ENCODE measurements at places on chromosomes 11 and 22.

DNA sequence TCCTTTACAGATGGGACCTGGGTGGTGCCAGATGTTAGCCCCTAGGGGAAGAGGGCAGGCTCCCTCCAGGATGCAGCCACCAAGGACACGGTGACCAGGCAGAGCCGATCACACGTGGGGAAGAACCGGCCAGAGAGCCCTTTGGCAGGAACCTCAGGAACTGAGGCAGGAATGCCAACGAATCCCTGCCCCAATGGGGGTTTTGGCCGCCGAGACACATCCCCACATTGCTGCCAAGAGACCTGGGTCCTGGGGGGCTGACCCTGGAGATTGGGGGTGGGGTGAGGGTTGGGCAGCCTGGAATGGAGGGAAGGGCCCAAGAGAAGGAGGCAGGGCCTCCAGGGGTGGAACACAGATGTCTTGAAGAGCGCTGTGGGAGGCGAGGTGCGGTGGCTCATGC, 28.7 kb upstream of the LMO1 start:
- no peak for DNase-seq

DNA sequence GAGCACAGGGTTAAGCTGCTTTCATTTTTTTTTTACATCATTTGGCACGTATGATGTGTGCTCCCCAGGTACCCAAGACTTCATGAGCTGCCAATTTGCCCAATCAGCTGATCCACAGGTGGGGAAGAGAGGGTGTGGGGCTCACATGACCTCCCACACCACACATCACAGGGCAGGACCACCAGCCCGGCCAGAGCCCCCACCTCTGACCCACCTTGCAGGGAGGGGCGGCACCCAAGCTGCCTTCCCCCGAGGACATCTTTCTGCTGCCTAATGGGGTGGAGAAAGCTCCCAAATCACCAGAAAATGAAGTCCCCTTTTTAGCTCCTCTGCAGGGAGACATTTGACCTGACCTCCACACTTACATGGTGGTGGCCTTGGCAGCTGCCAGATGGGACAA, 119.8 kb downstream of the MPPED1 start:
- DNase-seq: no peak

DNA sequence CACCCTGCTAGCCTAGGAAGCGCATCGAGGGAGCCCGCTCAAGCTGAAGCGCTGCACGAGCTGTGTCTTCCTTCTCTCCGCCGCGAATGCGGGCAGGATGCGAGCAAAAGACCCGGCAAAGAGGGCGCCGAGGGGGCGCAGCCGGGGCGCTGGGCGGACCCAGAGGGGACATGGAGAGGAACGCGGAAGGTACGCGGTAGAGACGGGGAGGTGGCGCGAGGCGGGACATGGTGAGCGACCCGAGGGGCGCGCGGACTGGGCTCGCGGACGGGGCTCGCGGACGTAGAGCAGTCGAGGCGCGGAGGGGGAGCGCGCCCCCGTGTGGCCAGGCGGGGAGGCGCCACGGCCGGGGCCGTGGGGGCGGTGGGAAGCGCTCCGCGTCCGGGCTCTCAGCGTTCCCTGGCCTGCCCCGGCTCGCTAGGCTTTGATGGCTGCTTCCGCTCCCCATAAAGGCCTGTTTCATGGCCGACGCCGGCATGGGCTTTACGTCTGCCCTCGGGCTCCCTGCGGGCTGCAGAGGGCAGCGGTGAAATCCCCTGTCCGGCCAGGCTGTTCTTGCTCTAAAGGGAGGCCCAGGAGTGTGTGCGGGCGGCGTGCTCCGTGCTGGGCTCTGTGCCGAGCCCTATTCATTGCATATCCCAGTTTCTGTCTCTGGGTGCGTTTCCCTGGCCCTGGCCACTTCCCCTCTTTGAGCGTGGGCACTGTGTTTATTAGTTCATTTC, 31.2 kb upstream of the TRIM29 start:
- DNase-seq: peak; percentile 82

GRCh38 chr11:88447281-88447680, 109.7 kb upstream of the CTSC start:
- DNase-seq: no peak

DNA sequence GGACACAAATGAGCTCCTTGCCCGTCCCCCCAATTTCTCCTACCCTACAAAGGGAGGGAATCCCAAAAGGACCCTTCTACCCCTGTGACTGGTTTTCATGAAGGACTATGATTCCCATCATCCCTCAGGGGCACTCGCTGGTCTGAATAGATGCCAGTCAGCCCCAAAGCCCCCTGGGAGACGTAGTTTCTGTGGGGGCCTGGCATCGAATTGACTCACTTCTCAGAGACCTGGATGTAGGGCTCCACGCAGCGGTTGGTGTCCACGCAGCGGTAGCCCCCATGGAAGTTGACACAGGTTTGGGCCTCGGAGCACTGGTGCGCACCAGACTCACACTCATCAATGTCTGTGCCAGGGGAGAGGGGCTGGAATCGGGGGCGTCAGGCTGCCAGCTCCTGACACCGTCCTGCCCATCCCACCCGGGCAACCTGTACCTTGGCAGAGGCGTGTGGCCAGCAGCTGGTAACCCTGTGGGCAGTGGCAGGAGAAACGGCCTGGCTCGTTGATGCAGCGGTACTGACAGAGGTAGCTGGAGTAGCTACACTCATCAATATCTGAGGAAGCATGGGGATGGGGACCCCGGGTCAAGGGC, 4.4 kb downstream of the EFEMP2 start:
- no peak for DNase-seq

- no peak for DNase-seq
Observed at GRCh38 chr11:33774736-33775466, 581 bp upstream of the FBXO3 start.

DNA sequence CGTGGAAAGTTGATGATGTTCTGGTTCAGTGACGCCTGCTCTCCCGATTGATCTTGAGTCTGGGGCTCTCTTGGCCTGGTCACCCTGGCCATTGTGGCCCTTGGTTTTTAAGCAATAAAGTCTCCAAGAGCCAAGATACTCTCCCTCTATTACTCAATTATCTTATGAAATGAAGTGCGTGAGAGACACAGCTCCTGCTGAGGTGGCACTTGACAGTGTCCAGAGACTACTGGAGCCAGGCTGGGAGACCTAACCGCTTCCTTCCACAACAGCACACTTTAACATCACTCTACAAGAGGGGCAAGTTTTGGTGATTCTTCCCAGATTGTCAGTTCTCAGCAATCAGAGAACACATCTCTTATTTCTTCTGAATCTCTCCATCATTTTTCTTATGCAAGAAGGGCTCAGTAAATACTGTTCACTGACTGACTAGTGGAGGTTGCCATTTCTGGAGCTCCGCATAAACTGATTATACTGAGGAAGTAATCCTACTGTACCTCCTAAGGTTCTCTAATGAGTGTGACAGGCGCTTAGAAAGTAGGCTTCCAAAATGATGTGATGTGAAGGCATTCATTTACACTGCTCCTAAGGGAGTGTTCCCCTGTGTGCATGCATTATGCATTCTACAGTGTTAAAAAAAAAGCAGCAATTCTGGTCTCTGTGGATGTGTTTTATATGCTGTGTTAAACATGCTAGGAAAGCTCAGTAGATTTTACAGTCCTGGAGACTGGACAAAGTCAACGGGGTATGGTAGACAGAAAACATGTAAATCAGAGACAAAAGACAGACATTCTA, 968.0 kb downstream of the OPCML start:
- DNase-seq: no peak

DNA sequence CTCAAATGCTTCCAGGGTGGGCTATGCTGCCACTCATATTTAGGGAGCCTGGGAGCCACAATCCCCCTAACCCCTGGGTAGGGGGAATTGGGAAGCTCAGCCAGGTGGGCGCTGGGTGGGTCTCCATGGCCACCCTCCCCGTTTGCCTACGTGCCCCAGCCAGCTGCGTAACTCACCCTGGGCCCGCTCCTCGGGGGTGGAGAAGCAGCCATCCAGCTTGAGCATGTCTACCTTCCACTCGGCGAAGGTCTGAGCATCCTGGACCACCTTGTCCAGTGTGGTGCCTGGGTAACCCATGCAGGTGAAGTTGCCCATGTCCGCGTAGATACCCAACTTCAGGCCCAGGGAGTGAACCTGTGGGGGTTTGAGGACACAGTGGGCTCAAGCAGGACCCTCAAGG, 3.7 kb downstream of the NAGA start:
- DNase-seq: no peak

DNA sequence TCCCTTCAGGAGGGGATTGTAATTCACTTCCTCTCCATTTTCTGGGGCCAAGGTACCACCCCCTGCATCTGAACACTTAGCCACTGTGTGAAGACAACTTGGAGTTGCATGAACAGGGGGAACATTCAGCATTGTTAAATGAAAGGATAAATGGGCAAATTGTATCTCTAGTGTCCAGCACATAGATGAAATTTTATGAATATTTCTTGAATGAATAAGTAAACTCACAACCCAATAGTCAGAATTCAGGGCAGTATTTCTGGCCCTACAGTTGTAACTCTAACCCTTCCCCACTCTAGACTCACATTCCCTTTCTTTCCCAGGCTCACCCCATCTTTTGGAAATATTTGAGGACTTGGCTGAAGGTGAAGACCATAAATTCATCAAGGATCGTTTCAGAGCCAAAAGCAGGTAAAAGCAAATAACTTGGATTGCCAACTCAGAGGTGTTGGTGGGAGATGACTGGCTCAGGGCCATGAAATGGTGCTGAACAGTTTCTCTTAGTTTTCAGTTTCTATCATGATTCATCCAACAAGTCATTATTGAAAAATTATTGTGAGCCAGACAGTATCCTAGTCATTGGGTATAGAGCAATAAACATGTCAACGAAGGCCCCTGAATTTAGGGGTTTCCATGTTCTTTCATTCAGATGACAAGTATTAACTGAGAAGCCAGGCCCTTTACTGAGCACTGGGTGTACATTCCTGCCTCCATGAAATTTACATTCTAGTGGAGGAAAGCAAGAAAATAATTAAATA, 33.3 kb upstream of the ZC3H12C start:
- no peak for DNase-seq

DNA sequence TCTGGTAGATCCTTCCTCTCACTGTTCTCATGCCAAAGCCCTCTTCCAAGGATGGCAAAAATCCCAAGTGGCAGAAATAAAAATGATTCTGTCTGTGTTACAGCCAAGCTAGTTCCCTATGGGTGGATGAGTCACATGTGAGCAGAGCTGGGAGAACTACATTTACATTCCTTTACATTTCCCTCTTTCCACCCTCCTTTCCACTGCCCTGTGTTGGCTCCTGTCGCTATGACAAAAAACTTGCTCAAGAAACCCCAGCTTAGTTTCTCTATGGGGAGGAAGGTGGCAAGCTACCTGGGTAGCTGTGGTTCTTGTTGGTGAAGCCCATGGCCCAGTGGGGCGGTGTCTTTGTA, 10.2 kb upstream of the DDB2 start:
- no peak for DNase-seq

- DNase-seq: no peak
Observed at GRCh38 chr11:75760710-75761493, 7.7 kb upstream of the DGAT2 start.

DNA sequence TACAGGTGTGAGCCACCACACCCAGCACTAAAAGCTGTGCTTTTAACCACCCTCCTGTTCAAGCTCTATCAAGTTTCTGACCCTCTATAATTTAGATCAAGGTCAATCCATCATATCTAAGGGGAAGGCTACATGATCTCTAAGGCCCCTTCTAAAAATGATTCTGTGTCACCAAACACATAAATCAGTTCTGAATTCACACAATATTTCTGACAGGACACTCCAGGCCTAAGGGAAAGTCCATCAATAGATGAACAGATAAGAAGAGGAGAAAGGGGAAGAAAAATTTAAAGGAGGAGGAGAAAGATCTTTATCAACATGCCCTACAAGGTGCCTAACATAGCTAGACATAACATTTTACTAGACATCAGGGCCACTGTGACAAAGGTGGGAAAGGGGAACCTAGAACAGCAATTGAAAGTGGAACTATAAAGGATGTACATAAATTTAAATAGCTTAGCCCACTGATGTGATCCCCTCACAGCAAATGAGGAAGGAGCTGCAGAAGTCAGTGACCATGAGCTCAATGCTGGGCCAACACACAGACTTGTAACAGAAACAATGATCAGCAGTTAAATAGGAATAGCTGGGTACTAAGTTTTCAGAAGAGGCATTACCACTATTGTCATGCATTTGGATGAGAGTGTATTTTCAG, 4.7 kb downstream of the PRCP start:
- no peak for DNase-seq

GRCh38 chr11:116215471-116216113, 557.2 kb downstream of the BUD13 start:
- DNase-seq: no peak

GRCh38 chr11:69894181-69894611, 75.0 kb upstream of the FGF3 start:
- no peak for DNase-seq

DNA sequence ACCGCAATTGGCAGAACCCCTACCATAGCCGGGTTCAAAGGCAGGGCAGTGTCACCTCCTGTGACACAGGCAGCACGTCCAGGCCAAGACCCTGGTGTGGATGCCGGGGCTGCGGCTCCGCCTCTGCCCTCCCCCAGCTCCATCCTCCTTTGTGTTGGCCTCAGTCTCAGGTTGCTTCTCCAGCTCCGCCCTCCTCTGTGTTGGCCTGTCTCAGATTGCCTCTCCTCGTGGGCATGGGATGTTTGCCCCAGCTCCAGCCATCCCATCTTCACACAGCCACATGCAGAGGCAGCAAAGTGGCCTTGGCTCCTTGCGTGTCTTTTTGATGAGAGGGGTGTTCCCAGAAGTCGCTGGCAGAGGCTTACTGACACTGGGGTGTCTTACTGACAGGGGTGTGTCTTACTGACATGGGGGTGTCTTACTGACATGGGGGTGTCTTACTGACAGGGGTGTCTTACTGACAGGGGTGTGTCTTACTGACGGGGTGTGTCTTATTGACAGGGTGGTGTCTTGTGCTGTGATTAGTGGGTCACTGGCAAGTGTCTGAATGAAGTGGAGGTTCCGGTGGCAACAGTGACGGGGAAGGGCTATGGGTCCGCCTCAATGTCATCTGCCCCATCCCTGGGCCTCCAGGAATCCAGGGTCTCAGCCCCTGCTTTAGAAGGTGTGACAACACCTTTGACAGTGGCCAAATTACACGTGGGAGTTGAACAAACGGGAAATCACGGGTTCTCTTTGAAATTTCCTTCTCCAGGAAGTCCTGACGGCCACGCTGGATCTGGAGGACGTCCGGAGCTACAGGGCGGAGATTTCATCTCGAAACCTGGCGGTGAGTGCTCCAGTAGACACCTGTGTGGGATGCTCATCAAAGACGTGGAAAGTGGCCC, 24.9 kb downstream of the NADSYN1 start:
- DNase-seq: no peak

GRCh38 chr11:69841859-69842698, 22.9 kb upstream of the FGF3 start:
- no peak for DNase-seq

DNA sequence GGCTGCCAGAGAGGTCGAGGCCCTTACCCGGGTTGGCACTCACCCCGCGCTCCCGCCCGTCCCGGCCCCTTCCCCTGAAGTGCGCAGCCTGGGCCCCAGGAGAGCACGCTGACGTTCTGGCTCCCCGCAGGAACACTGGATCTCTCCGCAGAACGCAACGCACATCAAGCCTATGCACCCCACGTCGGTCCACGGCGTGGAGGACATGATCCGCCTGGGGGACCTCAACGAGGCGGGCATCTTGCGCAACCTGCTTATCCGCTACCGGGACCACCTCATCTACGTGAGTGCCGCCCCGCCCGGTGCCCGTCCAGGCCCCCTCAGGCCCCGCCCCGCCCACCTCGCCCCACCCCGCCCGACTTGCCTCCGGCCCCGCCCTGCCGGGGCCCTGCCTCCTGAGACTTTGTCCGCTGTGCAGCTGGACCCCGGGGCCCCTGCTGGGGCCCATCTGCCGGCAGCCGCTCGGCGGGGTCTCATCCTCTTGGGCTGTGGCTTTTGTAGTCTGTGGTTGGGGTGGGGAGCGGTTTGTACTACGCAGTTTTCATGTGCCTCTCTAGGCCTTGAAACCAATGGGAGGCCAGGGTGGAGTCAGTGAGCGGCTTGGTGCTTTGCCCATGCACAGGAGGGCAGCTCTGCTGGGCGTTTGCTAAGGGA, 19.7 kb downstream of the MYO7A start:
- DNase-seq: no peak

Data from HAP-1 (cell line).